ENCODE measurements at places on chromosomes 2 and 18.

DNA sequence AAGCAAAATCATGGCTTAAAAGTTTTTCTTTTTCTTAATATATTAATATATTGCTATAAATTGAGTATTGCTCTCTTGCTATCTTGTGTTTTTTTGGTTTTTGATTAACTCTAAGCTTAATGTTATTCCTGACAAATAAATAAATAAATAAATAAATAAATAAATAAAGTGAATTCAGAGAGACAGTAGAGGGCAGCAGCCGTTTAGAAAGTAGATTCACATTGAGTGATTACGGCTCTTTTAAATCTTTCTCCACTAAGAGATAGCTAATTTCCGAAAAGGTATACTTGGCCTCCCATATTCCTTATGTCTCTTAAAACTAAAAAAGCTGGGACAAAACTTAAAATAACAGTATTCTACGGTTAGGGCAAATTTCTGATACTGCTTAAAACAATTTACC lies 34.3 kb downstream of the MSH2 start:
- DNase-seq = peak; percentile 49

DNA sequence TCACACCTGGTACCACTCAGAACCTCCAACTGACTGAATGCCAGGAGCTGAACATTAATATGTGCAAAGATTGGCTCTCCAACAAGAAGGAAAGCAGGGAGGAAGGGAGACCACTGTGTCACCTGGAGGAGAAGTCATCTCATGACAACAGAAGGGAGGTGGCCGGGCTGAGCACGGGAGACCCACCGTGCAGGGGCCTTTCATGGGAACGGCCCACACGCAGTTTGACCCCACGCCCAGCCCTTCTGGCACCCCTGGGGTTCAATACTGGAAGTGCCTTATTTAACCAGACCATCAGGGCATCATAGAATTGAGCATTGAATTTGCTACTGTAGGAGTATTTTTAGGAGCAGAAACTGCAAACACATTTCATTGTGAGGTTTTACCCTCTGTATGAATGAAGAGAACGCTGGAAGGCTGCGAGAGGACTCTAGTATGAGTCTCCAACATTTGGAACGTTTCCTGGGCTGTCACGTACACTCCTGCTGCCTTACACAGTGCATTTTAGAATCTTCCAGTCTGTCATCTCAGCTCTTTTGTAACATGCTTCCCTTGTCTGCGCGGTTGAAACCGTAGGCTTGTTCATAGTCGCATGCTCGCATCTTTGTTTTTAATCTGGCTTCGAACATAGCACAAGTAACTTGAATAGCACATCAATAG lies 132.1 kb downstream of the NFATC1 start:
- no peak for DNase-seq

DNA sequence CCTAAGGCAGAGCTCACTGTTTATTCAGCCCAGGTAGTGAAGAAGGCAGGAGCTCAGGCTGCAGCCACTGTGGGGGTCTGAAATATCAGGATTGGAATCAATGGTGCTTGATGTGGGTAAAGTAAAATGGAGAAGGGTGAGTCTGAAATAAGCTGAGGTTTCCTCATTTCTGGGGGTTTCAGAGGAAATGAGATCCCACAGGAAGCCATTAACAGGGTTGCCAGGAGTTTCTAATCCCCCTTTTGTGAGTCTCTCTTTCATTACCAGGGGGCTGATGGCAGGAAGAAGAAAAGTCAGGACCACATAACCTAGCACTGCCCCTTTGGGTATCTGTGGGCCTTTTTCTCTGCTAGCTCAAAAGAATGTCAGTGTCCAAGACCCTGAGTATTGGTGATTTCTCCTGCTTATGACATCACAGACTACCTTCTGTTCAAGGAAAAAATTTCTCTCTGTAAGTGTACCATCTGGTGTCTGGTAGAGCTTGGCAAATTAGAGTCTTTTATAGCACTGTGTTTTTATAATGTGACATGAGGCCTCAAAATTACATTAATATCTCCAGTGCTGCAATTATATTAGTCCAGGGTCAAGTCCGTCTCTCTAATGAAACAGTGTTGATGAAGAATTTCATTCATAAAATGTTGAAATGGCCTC lies 56.0 kb downstream of the LBH start:
- no peak for DNase-seq

GRCh38 chr2:37843556-37843955 lies 81.5 kb upstream of the RMDN2 start:
- DNase-seq = peak; percentile 61

- DNase-seq = no peak
Observed at GRCh38 chr18:75492852-75493251, 65.3 kb upstream of the SMIM21 start.

GRCh38 chr2:64641599-64641998 lies 12.1 kb downstream of the SERTAD2 start:
- DNase-seq = no peak

GRCh38 chr2:210839450-210839849 lies 283.1 kb downstream of the CPS1 start:
- no peak for DNase-seq

DNA sequence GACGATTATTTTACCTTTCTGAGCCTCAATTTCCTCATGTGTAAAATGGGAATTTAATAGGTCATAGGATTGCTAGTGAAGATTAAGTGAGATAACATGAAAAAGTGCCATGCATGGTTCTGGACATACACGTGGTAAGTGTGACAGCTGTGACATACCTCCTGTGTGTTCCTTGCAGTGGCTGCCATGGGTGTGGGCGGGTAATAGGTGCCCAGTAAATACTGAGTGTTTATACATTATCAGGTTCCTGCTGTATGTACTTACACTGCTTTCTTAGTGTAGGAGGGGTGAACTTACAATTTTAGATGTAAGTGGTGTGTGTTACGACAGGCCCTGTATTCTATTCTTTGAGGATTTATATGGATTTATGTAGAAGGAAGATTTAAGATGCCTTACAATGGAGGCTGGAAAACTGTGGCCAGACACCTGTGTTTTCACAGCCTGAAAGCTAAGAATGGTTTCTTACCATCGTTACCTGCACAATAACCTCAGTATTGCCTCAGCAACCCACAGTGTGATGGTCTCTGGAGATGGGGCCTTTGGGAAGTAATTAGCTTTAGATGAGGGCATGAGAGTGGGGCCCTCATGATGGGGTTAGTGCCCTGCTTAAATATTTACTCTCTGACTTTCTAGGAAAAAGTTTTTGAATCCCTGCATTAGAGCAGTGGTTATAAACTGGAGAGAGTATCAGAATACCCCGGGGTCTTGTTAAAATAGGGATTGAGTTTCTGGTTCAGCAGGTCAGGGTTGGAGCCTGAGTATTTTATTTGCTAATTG lies 78.1 kb downstream of the ASAP2 start:
- no peak for DNase-seq

DNA sequence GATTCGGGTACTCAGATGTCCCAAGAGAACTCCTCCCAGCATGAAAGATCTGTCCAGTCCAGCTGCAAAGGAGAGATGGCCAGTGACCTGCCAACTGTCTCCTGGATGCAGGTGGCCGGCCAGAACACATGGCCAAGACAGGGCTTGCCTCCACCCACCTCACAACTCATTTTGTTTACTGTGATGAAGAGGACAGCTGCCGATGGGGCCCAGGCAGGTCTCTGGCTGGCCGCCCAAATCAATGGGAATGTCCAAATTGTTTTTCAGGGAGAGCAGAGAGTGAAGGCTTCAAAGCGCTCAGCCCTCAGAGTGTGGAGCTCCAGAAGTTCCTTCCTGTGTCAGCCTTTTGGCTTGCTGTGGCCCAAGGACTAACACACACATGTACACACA lies 41.9 kb downstream of the FOSL2 start:
- no peak for DNase-seq

- DNase-seq = no peak
Observed at GRCh38 chr18:22713511-22713910, 219.6 kb upstream of the RBBP8 start.
